ENCODE measurements at places on chromosomes 1 and 21. TPM values are rescaled to one million over a fixed set of nuclear protein-coding genes. Genes with fewer than 3 reads are reported as not detected.
A peak's percentile ranks its signal among the peaks of the same experiment; 100 is the strongest.

GRCh38 chr1:38129971-38130370 lies 83.4 kb upstream of the POU3F1 start:
- no peak overlapping the region for H3K4me3 ChIP-seq
- peaks cover 10% of the 10 kb centered on the region for H3K27me3 ChIP-seq
- H3K36me3 ChIP-seq, result no peaks in the 10 kb centered on the region
- H3K27ac ChIP-seq, result no peak overlapping the region
- no peak for DNase-seq

DNA sequence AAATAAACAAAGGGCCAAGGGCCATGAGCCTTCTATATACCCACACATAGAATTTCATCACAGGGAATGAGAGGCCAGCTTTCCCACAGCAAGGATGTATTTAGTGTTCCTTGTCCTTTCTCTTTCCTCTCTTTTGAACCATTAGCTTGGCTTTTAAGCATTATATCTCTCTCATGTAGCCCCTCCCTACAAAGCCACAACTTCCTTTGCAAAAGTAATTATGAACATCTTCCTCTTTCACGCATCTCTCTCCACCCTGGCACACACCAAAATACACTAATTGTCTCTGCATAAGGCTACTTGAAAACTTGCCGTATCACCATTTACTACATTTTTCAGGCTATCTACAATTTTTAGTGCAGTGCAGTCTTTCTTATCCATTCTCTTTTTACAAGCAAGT lies 1.9 kb upstream of the AK5 start:
- DNase-seq, result no peak
- no peak overlapping the region for H3K27ac ChIP-seq
- H3K36me3 ChIP-seq, result no peaks in the 10 kb centered on the region
- peaks cover 4% of the 10 kb centered on the region for H3K4me1 ChIP-seq
- peaks cover 5% of the 10 kb centered on the region for H3K27me3 ChIP-seq

DNA sequence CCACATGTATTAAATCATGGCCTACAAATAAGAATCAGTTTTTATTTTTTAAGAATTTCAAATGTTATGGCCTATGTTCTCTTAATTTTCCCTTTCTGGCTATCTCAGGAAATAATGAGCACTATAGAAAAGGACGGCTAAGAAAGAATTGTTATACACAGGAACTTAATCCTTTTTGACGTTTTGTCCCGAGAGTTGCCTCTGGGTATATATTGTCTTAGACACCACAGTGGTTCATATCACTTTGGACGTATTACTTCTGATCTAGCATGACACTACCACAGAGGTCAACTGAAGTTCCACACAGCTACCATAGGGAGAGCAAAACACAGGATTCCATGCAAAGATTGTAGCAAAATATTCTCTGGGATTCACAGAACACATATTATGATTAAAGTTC lies 307.6 kb downstream of the VAV3 start:
- peaks cover 15% of the 10 kb centered on the region for H3K4me1 ChIP-seq
- no peaks in the 10 kb centered on the region for H3K36me3 ChIP-seq
- H3K27ac ChIP-seq, result no peak overlapping the region
- no peak for DNase-seq

DNA sequence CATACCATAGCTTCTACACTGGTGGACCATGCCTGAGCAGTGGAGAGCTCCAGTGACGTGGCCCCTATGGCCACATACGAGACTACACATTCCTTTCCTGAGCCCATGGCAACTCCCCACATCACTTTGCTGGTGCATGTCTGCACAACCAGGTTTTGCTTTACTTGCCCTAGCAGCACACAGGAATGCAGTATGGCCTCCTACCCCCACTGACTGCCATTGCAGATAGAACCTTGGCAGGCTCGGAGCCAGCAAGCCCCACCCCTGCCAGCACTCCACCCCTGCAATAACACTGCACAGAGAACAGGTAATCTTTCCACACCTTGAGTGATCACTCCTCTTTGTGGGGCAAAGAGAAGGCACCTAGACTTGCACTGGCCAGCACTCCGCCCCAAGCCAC lies 531.9 kb upstream of the CAMK1G start:
- H3K4me1 ChIP-seq, result no peaks in the 10 kb centered on the region
- no peaks in the 10 kb centered on the region for H3K27me3 ChIP-seq
- H3K36me3 ChIP-seq, result no peaks in the 10 kb centered on the region
- DNase-seq, result no peak
- no peak overlapping the region for H3K4me3 ChIP-seq
- no peak overlapping the region for H3K27ac ChIP-seq

- H3K27me3 ChIP-seq, result no peaks in the 10 kb centered on the region
- DNase-seq, result no peak
- H3K4me1 ChIP-seq, result peaks cover 9% of the 10 kb centered on the region
- H3K4me3 ChIP-seq, result no peak overlapping the region
- H3K27ac ChIP-seq, result no peak overlapping the region
Measured at GRCh38 chr1:230498704-230499103, 72.6 kb upstream of the PGBD5 start.

CRB1 gene
- total RNA-seq, result 0.16 TPM

DNA sequence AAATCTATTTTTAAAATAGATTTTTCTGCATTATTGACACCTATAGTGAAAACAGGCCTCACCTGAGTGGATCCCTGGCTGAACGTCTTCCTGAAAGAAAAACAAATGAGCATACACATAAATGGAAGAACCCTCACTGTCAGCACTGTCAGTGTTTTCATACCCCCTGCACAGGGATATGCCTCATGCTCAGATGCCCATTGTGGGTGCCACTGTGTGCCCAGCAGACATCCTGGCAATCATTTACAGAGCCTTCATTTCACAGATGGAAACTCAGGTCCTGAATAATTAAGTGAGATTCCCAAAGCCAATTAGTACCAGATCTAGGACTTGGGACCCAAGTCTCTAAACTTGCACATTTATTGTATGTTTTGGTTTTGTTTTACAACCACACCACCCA lies 19.9 kb downstream of the FCRL1 start:
- H3K27me3 ChIP-seq, result no peaks in the 10 kb centered on the region
- no peak overlapping the region for H3K27ac ChIP-seq
- DNase-seq, result no peak
- H3K36me3 ChIP-seq, result no peaks in the 10 kb centered on the region
- no peak overlapping the region for H3K4me3 ChIP-seq

DNA sequence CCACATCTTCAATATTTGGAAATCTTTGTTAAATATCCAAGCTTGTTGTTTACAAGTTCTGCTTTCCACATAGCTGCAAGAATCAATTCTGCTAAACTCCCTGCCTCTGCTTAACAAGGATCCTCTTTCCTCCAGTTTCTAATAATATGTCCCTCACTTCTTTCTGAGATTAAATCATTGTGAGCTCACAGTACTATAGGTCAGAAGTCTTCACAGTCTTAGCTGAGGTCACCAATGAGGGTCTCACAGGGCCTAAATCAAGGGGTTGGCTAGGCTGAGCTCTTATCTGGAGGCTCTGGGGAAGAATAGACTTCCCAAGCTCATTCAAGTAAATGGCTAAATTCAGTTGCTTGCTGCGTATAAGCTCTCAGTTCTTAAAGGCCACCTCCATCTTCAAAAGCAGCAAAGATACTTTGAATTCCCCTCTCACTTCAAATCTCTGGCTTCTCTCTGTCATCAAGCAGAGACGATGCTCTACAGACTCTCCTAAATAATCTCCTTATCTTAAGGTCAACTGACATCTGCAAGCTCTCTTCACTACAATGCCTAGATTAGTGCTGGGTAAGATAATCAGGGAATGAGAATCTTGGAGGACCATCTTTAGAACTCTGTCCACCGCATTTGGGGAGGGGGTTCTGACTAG lies 175.3 kb downstream of the PLPPR4 start:
- H3K4me1 ChIP-seq, result no peaks in the 10 kb centered on the region
- no peaks in the 10 kb centered on the region for H3K27me3 ChIP-seq
- no peak for DNase-seq
- no peak overlapping the region for H3K4me3 ChIP-seq
- H3K36me3 ChIP-seq, result no peaks in the 10 kb centered on the region
- no peak overlapping the region for H3K27ac ChIP-seq

DNA sequence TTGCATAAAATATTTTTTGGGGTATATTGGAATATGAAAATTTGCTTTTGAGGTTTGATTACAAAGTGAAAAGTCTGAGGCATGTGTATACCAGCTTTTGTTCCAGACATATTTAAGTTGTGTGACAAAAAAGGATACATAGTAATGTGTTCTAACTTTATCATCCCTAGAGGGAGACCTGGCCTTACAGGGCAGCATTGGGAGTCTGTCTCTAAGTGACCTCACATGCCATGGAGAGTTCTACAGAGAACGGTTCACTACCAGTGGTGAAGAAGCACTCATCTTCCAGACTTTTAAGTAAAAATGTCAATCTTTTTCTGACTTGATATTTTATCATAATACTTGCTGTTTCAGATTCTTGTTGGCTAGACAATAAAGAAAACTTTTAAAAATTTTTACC lies 61.0 kb downstream of the VPS13D start:
- H3K4me3 ChIP-seq, result no peak overlapping the region
- H3K27ac ChIP-seq, result no peak overlapping the region
- no peaks in the 10 kb centered on the region for H3K4me1 ChIP-seq
- no peaks in the 10 kb centered on the region for H3K27me3 ChIP-seq
- DNase-seq, result no peak

CD5L gene
- total RNA-seq, result 0.19 TPM

GRHL3 gene
- 1.7 TPM for total RNA-seq

MTARC2 gene
- total RNA-seq, result 28.6 TPM

DNA sequence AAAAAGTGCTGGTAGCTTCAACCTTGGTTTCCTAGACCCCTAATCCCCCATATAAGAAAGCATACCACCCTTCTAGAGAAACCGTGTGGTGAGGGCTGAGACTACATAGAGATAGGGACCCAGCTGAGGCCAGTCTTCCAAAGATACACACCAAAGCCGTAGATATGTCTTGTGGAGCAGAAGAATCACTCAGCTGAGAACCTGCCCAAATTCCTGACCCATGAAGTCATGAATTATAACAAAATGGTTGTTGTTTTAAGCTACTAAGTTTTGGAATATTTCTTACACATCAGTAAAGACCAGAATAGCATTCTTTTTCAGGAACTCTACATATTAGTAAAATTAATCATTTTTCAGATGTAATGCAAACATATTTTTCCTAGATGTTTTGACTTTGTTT lies 3.3 kb upstream of the SNRPE start:
- H3K4me1 ChIP-seq, result peaks cover 17% of the 10 kb centered on the region
- H3K4me3 ChIP-seq, result no peak overlapping the region
- no peak for DNase-seq
- no peak overlapping the region for H3K27ac ChIP-seq
- H3K36me3 ChIP-seq, result no peaks in the 10 kb centered on the region

ELAVL4 gene
- total RNA-seq, result not detected

DNA sequence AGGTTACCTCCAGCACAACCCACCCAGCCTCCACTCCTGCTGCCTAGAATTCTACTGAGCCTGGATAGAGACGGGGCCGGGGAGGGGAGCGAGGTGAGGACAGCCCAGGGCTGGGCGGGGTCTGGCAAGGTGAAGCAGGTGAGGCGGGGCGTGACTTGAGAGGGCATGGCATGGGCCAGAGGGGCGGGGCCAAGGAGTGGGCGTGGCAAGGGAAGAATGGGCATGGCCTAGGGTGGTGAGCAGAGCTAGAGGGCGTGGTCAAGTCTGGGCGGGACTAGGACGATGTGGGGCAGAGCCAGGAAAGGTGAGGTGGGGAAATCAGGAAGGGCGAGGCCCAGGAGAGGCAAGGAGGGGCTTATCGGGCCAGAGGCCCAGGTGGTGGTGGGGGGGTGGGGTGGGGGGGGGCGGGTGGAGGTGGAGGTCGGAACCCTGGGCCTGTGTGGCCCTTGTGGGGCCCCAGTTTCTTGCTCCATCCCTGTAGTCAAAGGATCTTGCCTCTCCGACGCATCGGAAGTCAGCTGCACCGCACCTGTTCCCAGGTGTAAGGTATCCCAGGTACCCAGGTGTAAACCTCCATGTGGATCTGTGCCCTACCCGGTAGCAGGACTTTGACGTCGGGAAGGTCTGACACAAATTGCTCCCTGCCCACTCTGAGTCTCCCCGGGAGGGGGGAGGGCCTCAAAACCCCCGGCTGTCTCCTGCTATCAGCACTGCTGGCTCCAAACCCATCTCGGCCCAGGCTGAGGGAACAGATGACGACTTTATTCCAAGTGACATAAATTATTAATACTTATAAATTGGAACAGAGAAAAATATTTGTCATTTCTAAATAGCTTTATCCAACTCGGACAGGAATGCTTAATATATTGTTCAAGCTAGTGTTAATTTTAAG lies 32.9 kb upstream of the UTS2 start:
- no peaks in the 10 kb centered on the region for H3K27me3 ChIP-seq
- DNase-seq, result no peak
- H3K4me1 ChIP-seq, result no peaks in the 10 kb centered on the region
- H3K36me3 ChIP-seq, result no peaks in the 10 kb centered on the region
- H3K4me3 ChIP-seq, result no peak overlapping the region

RHCE gene
- 0.44 TPM for total RNA-seq

- no peak for DNase-seq
- H3K4me1 ChIP-seq, result no peaks in the 10 kb centered on the region
- no peak overlapping the region for H3K27ac ChIP-seq
- no peaks in the 10 kb centered on the region for H3K27me3 ChIP-seq
- H3K4me3 ChIP-seq, result no peak overlapping the region
Measured at GRCh38 chr1:204769997-204770396, 84.5 kb upstream of the LRRN2 start.

SGIP1 gene
- total RNA-seq, result 11.2 TPM

ANKRD35 gene
- total RNA-seq, result 1.2 TPM

- no peaks in the 10 kb centered on the region for H3K27me3 ChIP-seq
- H3K27ac ChIP-seq, result peak overlapping the region; percentile 98
- peaks cover 15% of the 10 kb centered on the region for H3K36me3 ChIP-seq
Measured at GRCh38 chr1:31371121-31371959, 1.5 kb downstream of the FABP3 start.

GRCh38 chr1:200850554-200850953 lies 22.2 kb upstream of the GPR25 start:
- H3K4me1 ChIP-seq, result no peaks in the 10 kb centered on the region
- H3K4me3 ChIP-seq, result no peak overlapping the region
- DNase-seq, result no peak
- H3K36me3 ChIP-seq, result peaks cover 20% of the 10 kb centered on the region
- no peak overlapping the region for H3K27ac ChIP-seq

SNX7 gene
- total RNA-seq, result 34.6 TPM

- no peaks in the 10 kb centered on the region for H3K27me3 ChIP-seq
- no peak for DNase-seq
- no peaks in the 10 kb centered on the region for H3K36me3 ChIP-seq
- no peaks in the 10 kb centered on the region for H3K4me1 ChIP-seq
- H3K27ac ChIP-seq, result no peak overlapping the region
Measured at GRCh38 chr1:225004396-225004795, 74.9 kb downstream of the DNAH14 start.

GRCh38 chr21:42461185-42461520 lies 34.9 kb downstream of the RSPH1 start:
- no peaks in the 10 kb centered on the region for H3K27me3 ChIP-seq
- no peaks in the 10 kb centered on the region for H3K36me3 ChIP-seq
- peak; percentile 29 for DNase-seq
- peaks cover 23% of the 10 kb centered on the region for H3K4me1 ChIP-seq

GBP5 gene
- total RNA-seq, result 7.3 TPM

DNA sequence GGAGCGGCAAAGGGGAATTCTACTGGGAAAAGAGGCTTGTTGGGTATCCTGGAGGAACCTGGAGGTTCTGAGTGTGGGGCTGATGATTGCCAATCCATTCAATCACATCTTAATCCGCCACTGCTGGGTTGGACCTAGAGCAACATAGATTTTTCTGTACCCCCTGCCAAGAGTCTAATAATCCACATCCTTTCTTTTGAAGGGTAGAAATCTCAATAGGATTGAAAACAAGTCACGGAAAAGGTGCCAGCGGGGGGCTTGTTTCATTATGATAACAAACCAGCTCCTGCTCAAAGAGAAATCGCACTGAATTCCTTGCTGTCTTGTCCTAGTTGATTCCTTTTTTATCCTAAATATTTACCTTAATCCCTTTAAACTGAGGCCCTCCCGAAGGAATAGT lies 528.5 kb downstream of the ADGRL2 start:
- no peak for DNase-seq
- H3K27ac ChIP-seq, result no peak overlapping the region
- no peaks in the 10 kb centered on the region for H3K4me1 ChIP-seq
